Stimulated activated CD8-positive, alpha-beta memory T cell treated with anti-CD3 and anti-CD28 coated beads, Interleukin-4, amount 100 ng/mL, for 4 hours (primary cell): ENCODE measurements at places on chromosomes 11 and 22.

DNA sequence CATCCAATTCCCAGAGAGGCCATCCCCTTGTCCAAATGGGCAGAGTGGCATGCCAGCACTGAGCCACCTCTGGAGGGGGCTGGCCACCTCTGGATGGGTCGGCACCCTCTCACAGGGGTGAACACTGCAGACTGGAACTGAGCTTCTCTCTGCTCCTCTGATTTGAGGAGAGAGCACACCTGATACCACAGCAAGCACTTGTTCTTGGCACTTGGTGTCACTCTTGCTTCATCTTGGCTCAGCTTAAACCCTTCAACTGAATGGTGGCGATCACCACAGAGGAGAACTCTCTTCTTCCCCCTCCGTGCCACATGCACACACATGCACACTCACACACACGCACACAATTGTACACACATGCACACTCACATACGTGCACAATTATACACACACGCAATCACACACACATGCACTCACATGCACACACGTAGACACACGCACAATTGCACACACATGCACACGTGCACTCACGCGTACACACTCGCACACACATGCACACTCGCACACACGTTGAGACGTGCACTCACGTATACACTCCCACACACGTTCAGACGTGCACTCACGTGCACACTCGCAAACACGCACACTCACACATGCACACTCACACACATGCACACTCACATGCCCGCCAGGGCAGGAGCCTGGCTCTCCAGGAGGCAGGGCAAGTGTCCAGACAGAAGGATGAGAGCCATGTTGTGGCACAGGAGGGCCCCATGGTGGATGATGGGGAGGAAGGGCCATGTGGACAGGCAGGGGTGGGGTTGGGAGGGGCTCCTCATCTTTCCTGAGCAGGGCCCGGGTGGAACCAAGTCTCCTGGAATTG lies 23.4 kb downstream of the OVOL1 start:
- no peak for DNase-seq

GRCh38 chr11:75066061-75066460 lies 30.6 kb downstream of the OR2AT4 start:
- no peak for DNase-seq

GRCh38 chr11:134564472-134565200 lies 152.6 kb upstream of the B3GAT1 start:
- no peak for DNase-seq

DNA sequence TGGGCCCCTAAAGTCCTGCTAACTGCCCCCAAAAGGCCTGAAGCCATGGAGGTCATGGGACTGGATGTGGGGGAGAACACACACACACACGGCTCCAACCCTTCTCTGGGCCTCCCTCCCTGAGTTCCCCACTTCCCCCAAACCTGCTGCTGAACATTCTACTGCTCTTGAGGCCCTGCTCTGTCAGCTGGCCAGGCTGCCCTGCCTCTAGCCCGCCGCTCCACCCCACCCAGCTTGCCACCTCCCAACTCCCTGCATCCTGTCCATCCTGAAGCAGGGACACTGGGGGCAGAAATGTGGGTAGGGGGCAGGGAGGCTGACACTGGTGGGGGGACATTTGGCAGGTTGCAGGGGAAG lies 1.0 kb downstream of the KCNJ4 start:
- DNase-seq: no peak

- DNase-seq: no peak
Measured at GRCh38 chr11:11584530-11584810, 37.3 kb downstream of the GALNT18 start.

- DNase-seq: no peak
Measured at GRCh38 chr11:14812757-14813156, 79.3 kb downstream of the CYP2R1 start.

DNA sequence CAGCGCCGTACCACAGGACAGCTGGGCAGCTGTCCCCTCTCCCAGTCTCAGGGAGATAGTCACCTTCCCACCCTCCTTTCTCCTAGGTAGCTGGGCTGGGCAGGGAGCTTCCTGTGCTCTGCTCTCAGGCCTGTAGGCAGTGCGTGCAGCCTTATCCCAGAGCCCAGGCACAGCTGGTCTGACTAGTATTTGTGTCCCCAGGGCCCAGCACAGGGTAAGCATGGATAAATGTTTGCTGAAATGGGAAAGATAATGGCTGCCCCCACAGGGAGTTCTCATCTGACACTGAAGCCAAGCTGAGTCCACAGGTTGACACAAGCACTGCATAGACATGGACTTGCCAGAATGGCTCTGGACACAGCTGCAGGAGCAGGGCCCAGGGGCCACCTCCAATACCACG lies 9.8 kb downstream of the SLC15A3 start:
- no peak for DNase-seq
